Sigmoid colon (tissue), 7 donors: ENCODE measurements at places on chromosomes 2 and 18.

DNA sequence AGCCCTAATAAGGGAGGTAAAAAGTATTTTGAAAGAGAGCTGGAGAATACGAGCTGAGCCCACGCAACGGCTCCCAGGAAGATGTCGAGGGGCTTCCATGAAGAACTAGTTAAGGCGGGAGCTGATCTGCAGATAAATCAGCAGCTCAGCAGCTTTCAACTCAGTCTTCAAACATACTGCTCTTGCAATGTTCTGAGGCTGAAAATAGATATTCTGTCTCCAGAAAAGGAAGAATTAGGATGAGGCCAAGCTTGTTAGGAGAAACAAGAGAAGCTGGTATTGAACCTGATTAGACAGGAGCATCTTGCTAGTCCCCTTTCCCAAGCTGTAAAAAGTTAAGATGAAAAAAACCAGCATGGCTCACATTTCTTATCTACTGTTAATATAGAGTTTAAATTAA, 91.1 kb downstream of the AFF3 start:
- no peak for DNase-seq

DNA sequence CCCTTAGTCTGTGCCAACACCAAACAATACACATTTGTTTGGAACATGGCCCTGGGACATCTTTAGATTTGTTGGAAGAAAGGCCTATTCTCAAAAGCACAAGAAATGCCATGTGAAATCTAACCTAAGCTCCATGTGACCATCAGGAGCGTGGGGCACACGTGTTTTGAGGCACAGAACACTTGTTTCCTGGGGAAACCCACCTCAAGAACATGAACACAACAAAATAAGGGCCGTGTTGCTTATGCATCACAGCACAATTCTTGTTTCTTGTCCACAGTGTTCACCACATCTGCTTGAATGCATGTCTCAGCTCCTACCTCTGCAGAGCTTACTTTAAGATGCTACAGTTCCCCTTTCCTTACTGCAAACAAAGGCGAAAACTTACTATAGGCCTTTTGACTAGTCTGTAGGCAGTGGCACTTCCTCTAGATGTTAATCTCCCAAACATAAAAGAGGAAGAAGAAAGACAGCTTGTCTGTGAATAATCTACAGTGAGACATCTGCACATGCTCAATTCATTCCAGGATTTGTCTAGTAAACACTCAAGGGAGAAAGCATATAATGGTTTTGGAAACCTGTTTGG, 165.0 kb downstream of the ANKRD44 start:
- no peak for DNase-seq

DNA sequence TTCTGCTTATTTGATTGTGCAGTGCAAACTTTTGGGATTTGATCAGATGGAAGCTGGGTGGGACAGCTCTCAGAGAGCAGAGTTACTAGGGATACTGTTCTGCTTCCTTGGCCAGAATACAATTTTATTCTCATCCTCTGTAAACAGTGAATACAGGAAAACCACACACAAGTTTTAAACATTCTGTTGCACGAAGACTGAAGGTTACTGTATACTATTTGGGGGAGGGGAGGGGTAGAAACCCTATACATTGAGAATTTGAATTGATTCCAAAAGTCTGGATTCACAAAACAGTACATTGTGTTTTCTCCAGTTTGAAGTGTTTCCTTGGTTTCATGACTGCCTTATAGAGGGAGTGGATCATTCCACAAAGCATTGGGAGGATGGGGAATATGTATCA, 149.9 kb downstream of the SETBP1 start:
- no peak for DNase-seq

DNA sequence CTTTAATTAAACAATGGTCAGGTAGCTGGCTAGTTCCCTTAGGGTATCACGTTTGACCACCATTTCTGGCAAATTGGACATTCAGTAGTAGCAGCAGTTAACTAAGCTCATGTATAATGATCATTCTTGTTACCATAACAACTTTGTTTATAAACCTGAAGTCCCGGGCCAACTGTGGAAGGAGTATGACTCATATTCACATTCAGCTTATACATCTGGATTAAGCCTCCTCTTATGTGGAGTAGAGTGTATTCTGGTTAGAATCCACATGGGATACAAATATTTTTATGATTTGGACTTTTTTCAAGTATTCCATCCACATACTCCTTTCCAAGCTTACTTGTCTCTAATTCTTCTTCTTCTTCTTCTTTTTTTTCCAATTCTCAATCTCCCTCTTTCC, 70.3 kb upstream of the ZSWIM2 start:
- no peak for DNase-seq

DNA sequence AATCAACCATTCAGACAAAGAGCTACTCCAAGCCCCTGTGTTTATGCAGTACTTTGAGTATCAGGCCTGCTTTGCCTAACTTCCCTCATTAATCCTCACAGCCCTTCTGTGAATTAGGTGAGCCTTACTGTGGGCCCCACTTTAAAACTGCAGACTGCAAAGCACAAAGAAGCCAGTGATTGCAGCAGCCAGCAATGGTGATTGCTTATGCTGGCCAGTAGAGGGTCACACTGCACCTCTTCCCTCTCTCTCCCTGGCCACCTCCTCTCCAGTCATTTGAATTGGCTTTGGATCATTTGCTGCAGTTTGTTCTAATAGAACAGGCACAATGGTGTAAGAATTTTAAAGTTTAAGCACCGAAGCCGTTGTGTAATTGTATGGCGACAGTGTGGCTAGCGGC, 229.9 kb downstream of the AGPS start:
- no peak for DNase-seq

DNA sequence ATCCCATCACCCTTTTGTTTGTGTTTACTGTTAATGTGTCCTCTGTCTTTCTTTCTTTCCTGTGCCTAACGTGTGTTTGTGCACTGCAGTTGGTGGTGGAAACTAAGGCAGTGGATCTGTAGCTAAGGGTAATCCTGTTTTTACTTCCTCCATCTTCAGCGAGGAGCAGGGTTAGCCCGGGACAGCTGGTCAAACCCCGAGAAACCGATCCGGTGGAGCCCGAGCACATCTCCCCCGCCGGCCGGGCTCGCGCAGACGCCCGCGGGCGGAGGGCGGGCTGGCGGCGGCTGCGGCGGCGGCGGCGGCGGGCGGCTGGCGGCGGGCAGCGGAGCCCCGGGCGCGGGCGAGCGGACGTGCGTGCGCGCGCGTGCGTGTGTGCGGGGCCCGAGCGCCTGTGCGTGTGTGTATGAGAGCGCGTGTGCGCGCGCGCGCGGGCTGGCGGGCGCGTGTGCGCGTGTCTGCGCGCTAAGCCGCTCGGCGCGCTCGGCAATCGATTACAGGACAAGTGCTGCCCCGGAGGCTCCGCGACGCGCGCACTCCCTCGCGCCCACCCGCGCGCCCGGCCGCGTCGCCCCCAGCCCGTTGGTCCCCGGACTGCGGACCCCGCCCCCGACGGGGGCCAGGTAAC, at the start of gene IKZF2:
Gene IKZF2, minus strand, starts transcription at position 176 of the 628 bp plus-strand sequence. CDS start 2,983 bp downstream, outside the sequence.
- DNase-seq, result peak; percentile 91

GRCh38 chr2:108329771-108330170, 41.1 kb downstream of the SULT1C2 start:
- DNase-seq, result no peak

GRCh38 chr2:199278099-199278498, 179.6 kb downstream of the SATB2 start:
- DNase-seq, result no peak

DNA sequence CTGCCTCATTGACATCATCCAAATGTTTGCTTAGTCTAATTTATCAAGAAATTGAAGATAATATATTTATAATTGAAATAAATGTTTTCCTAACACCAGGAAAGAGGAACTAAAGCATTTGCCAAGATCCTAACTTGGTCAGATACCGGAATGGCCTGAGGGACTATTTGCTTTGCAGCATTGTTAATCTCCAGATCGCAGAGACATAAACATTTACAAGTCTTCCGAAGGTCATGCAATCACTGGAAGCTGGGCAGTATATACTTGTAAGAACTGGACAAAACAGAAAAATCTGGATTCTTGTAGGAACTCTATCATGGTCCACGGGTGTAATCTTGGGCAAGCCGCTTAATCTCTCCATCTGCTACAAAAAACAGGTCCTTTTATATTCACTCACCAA, 42.2 kb downstream of the CYBRD1 start:
- no peak for DNase-seq

DNA sequence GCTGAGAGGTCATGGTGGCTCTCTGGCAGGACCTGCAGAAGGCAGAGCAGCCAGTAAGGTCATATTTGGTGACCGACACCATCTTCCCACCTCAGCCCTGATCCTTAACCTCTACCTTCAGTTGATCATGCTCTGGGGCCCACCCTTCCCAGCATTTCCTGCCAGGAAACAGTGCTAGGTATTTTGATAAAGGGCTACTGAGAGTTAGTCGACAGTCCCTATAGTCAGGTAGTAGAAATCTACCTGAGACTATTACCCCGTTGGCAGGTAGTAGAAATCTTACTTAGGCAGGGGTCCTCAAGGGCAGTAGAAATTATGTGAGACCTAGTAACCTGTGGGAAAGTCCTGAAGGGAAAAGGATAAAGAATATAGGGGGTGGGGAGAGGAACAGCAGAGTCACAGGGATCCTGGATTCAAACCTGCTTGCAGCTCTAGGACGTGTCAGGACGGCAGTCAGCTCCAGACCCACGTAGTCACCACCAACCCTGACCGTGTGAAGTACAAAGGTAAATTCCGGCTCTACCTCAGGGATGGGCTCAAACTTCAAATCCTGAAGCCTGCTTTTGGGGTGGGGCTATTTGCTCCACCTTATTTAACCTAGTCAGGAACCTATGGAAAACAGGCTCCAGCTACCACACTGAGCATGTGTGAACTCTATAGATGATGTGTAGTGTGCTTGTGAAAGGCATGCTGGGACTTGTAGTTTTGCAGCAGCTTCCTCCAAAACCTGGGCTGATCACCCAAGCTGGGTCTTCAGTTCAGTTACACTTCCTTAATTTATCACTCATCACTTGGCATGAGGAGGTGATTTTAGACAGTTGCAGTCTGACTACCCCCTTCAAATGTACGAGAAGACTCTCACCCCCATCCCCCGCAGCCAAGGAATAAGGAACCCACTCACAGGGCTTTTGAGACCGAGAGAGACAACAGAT, at the start of gene DQX1:
Gene DQX1, minus strand, starts transcription at position 515 of the 932 bp plus-strand sequence. Its CDS starts 502 bp downstream, at position 13.
- DNase-seq, result no peak

DNA sequence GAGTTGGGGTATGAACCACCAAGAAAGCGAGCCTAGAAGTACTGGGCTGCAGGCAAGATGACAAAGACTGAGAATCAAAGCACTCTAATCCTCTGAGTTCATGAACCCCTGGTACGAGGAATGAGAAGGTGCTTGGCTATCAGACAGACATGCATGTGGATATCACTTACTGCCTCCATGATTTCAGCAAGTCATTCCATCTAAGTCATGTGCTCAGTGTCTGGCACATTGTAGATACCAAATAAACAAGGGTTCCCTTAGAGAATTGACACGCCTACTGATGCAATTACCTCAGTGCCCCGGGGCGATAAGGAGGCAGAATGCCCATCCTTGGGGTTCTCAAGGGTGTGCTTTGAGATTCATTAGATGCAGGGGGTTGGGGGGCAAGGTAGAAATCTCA, 125.6 kb upstream of the PKDCC start:
- no peak for DNase-seq

DNA sequence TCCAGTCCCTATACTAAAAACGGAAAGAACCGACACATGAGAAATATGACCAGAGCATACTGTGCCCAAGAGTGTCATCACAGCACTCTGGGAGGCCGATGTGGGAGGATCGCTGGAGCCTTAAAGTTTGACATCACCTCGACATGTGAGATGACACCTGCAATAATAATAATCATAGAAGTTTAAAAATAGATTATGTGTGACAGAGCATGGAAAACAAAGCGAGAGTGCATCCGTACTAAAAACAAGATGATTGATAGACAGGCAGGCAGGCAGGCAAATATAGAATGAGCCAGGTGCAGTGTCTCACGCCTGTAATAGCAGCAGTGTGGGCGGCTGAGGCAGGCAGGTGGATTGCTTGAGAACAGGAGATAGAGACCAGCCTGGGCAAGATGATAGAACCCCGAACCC, 114.8 kb upstream of the ANKRD30BL start:
- DNase-seq, result no peak

DNA sequence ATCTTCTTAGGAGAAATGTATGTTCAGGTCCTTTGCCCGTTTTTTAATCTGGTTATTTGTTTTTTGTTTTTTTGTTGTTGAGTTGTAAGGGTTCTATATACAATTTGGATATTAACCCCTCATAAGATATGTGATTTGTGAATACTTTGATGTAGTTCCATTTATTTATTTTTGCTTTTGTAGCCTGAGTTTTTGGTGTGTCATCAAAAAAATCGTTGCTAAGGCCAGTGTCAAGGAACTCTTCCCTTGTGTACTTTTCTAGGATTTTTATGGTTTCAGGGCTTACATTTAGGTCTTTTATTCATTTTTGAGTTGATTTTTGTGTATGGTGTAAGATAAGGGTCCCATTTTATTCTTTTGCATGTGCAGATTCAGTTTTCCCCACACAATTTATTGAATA, 372.6 kb downstream of the PLCL1 start:
- no peak for DNase-seq
